AG08396 (cell line): ENCODE measurements at places on chromosomes 3 and 15.
A peak's percentile ranks its signal among the peaks of the same experiment; 100 is the strongest.

GRCh38 chr3:138078096-138078495 is 37.3 kb downstream of the DZIP1L start:
- DNase-seq, result no peak

DNA sequence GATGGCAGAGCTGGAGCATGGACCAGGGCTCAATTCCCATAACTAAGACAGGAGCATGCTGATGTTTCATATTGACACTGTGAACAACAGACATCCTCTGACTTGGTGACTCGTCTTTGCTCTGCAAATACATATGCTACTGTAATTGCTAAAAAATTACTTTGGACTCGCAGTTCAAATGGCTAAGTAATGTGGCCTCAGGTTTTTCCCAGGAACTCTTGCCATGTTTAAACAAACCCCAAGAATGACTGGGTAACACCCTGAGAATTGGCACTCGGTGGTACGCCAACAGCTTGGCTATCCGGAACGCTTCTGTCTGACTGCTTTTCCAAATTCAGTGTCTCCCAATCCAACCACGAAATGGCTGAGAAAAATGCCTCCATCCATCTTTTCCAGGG is 456.7 kb upstream of the THBS1 start:
- no peak for DNase-seq

DNA sequence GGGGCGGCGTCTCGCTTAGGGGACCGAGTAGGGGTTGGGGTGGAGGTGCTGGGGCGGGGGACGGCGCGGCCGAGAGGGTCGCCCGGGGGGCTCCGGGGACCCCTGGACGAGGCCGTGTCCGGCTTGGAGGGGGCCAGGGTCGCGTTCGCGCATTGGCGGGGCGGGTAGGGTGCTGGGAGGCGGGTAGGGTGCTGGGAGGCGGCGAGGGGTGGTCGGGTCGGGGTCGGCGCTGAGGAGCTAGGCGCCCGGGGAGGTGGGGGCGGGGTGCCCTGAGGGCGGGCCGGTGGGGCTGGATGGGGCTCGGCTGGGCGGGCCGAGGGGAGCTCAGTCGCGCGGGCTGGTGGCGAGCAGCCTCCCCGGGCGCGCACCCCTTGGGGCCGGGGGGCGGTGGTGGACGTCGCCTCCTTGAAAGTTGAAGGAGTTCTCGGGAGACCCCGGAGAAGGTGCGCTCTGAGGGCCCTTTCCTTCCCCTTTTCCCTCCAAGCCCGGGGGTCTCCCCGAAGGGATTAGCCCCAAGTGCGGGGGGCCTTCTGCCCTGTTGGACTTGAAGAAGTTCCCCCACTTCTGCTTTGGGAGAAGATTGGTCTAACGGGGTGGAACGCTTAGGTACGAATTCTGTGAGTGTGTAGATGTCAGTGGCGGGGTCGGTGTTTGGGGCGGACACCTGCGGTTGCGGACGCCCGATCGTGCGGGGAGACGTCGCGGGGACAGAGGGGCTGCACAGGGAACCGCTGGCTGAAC is 543 bp downstream of the MEF2A start:
- DNase-seq, result peak; percentile 48

DNA sequence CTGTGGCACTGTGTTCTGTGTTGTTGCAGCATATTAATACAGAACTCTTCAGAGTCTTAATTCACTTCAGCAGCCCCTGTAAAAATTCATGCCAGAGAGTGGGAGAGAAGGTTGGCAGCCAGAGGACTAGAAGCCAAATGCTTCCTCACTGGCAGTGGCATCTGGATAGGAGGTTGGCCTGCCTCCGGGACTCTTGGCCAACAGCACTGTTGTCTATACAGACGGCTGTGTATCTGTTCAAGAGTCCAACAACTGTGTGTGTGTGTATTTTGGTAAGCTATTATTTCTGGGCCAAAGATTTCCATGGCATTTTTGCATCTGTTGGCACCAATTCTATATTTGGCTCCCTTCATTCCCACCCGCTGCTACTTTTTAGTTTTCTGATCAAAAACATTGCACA is 156.0 kb upstream of the SOX2 start:
- no peak for DNase-seq

GRCh38 chr3:197309528-197310361 is 11.3 kb upstream of the DLG1 start:
- peak; percentile 57 for DNase-seq

GRCh38 chr3:148975248-148975647 is 16.1 kb upstream of the GYG1 start:
- peak; percentile 53 for DNase-seq

DNA sequence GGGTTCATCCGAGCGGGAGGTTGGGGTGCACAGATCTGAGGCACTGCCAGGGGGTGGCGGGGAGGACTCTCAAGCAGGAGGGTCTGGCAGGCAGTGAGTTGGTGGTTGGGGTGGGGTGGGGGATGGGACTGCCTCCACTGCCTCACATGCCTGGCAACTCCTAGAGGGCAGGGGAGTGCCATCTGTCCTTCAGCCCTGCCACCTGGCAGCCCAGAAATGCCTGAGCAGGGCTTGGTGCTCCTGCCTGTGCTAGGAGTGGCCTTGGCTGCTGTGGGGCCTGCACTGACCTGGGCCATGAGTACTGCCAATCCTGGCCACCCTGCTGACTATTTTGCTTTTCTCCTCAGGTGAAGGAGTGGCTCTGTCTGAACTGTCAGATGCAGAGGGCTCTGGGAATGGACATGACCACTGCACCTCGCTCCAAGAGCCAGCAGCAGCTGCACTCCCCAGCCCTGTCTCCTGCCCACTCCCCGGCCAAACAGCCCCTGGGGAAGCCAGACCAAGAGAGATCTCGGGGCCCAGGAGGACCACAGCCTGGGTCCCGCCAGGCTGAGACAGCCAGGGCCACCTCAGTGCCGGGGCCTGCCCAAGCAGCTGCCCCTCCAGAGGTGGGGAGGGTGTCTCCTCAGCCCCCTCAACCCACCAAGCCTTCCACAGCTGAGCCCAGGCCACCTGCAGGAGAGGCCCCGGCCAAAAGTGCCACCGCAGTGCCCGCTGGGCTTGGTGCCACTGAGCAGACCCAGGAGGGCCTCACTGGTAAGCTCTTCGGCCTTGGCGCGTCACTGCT is 32.0 kb upstream of the APEH start:
- no peak for DNase-seq

DNA sequence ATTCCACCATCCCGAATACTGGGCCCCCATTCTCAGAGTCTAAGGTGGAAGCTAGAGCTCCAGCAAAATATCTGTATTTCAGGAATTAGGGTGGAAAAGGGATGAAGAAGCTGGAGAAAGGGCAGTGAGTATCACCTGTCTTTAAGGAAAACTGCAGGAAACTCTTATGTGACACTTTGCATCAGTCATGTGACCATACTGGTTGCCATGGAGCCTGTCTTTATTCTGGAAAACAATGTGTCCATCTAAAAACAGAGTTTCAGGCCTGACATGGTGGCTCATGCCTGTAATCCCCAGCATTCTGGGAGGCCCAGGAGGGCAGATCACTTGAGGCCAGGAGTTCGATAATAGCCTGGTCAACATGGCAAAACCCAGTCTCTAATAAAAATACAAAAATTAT is 52.9 kb upstream of the FSIP1 start:
- DNase-seq, result no peak

GRCh38 chr3:189630767-189631372 is 319 bp upstream of the TP63 start:
- no peak for DNase-seq

DNA sequence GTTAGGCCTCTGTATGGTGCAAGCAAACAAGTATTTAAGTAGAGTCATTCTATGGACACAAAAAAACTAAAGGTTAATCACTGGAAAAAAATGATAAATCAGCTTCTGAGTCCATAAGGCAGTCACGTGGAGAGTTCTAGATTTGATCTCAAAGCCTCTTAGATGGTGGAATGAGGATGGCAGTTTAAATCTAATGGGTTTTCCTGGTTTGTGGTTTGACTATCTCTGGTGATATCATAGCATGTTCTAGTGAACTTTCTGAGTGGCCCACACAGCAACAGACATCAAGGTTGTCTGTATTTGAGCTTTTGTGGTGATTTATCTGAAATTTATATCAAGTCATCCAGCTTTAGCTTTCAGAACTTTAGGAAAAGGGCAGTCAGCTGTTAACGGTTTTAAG is 52.4 kb downstream of the ILDR1 start:
- no peak for DNase-seq

DNA sequence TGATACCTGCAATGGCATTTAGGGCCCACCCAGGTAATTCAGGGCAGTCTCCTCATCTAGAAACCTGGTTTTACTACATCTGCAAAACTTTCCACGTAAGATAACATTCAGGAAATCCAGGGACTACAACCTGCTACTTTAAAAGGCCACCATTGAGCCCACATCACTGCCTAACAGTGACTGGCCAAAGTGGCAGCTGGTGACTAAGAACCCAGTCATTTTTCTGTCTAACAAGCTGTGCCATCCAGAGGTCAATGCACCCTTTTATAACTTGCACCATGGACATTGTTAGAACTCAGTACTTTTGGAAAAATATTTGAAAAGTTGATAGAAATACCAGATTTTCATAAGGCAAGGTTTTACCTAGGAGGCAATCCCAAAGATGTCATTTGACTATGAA is 492.4 kb downstream of the OTOL1 start:
- DNase-seq, result no peak

DNA sequence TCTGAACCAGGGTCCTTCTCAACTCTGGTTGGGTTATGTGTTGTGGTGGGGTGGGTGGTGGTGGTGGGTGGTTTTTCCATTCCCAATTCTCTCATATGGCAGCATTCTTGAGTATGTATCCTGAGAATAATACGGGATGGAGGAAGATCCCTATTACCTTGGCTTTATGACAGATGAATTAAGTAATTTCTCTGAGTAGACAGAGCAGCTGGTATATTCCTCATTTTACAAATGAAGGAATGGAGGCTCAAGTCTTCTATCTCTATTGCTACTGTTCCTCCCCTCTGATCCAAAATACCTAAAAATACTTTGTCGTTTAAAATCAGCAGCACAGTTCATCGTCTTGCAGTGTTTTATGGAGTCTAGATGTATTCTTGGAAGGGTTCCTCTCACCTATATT is 10.4 kb downstream of the GYG1 start:
- DNase-seq, result no peak

- DNase-seq, result no peak
Observed at GRCh38 chr3:125431912-125432790, 57.0 kb upstream of the ZNF148 start.

- DNase-seq, result no peak
Observed at GRCh38 chr15:77519540-77519939, 98.9 kb downstream of the HMG20A start.

- DNase-seq, result no peak
Observed at GRCh38 chr3:16477056-16477455, 36.4 kb downstream of the RFTN1 start.

- DNase-seq, result no peak
Observed at GRCh38 chr3:7340795-7341194, 479.9 kb downstream of the GRM7 start.

- DNase-seq, result no peak
Observed at GRCh38 chr3:63933459-63933858, 21.3 kb upstream of the SCAANT1 start.

DNA sequence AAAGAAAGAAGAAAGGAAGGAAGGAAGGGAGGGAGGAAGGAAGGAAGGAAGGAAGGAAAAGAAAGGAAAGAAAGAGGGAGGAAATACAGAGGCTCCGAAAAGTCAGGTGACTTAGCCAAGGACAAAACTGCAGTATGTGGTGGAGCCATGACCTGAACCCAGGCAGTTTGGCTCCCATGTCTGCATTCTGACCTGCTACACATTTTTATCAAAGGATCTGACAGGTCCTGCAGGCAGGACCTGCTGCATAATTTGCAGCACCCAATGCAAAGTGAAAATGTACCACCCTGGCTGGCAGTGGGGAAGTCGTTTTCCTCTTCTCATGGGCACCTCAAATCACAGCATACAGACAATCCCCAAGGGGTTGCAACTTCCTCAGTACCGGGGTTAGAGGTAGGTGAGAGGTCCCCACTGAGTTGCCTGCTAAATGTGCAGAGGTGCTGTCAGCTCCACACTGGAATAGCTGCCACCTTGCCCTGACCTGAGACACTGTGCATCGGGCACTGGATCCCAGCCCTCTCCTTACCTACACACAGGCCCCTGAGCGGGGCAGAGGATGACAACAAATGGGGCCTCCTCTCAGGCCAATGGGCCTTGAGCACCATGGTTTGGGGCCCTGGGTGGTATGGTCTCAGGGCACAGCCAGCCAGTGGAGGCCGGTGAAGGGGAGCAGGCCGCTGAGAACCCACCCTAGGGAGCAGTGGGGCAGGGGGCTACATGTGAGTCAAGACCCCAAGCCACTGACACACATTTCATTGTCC is 175.1 kb downstream of the SHQ1 start:
- no peak for DNase-seq

GRCh38 chr3:195079636-195080035 is 191.3 kb downstream of the XXYLT1 start:
- no peak for DNase-seq

DNA sequence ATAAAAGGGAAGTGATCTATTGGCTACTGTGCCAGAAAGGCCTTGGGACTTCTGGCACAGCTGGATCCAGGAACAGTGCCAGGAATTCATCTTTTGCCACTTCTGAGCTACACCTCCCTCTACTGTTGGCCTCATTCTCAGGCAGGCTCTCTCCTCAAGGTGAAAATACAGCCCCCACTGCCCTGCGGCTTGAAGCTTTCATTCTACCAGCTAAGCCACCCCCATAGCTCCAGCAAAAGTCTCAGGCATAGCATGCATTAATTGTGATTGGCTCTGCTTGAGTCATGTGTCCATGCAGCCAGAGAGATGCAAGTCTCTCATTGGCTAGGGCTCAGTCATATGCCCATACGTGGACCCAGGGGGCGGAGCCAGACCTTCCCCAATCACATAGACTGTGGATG is 142.4 kb downstream of the TPRA1 start:
- DNase-seq, result no peak

GRCh38 chr3:131789188-131789587 is 245.6 kb downstream of the CPNE4 start:
- DNase-seq, result no peak

DNA sequence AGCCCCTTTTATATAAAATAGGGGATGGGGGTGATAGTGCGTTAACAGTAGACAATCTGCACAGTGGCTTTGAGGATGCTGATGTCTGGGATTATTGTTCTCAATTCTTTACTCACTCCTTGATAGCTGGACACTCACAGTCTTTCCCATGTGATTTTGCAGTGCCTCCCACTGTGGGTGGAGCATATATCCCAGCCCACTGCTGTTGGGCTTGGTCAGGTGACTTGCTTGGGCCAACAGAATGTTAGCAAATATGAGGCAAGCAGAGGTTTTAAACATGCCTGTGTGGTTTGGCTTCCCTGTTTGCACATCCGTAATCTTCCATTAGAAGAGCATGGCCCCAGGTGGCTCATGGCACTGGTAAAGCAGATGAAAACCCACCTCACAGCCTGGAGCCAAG is 46.5 kb downstream of the CPA3 start:
- no peak for DNase-seq

DNA sequence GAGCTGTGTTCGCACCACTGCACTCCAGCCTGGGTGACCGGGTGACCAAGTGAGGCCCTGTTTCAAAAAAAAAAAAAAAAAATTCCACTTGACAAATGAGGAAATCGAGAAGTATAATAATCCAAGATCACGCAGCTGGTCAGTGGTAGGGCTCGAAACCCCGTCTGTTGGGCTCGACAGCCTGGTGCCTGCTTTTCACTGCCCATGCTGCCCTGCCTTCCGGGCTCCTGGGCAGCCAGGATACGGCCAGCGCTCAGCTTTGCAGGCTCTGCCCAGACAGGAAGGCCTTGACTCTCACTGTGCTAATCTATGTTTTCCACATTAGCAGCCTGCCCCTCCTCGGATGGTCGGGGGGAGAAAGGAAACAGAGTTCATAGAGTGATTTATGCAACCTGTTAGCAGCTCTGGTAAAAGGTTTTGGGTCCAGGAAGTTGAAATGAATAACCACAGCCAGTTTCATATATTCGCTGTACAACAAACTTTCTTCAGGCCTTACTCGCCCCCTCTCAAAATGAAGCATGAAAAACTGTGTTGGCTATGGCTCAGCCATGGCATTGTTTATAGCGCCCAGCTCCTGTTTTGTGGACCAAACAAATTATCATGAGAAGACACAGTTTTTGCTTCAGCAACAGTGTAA is 108.8 kb downstream of the XXYLT1 start:
- no peak for DNase-seq
